Stimulated activated CD4-positive, alpha-beta T cell treated with anti-CD3 and anti-CD28 coated beads, Interleukin-1b, Interleukin-23, amount 100 ng/mL, for 1 hour (primary cell): ENCODE measurements at places on chromosomes 12 and 14.

GRCh38 chr12:54429014-54429471, 10.0 kb upstream of the ITGA5 start:
- DNase-seq: no peak

- DNase-seq: no peak
These were observed 319.2 kb downstream of the BCL11B start for GRCh38 chr14:98952593-98953350.

- no peak for DNase-seq
These were observed 8.1 kb upstream of the ITPR2 start for GRCh38 chr12:26841085-26841484.

GRCh38 chr14:85566603-85567002, 36.7 kb downstream of the FLRT2 start:
- DNase-seq: no peak

DNA sequence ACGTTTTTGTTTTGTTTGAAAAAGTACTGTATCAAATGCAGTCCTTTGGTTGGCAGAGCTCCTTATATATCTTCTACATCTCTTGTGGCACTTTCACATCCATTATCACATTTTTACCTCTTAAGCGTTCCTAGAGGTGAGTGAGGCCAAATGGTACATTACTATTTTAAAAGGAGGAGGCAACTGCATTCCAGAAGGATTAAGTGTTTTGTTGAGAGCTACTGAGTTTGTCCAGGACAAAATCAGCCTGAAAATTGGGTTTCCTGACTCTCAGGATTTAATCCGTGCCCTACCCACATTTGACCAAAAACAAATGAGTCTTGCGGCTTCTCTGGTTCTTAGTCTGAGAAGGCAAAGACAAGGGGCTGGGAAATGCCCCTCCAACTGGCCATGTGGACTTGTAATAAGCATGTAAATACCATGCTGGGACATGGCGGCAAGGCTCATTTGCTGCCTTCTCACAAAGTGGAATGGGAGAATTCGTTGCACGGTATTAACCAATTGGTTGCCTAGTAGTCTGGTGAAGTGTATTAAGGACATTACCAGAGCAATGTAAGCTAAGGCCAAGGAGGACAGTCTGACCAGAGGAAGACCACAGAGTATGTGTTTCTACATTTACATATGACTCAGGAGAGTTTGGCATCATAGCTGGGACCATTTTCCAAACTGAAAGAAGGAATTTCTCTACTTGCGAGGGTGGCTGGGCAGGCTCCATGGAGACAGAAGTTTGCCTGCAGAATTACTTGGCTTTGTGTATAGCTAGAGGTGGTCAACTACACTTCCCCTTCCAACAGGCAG, 175.8 kb upstream of the PLXNC1 start:
- no peak for DNase-seq

- DNase-seq: no peak
These were observed 134.0 kb downstream of the GXYLT1 start for GRCh38 chr12:42010715-42011114.

DNA sequence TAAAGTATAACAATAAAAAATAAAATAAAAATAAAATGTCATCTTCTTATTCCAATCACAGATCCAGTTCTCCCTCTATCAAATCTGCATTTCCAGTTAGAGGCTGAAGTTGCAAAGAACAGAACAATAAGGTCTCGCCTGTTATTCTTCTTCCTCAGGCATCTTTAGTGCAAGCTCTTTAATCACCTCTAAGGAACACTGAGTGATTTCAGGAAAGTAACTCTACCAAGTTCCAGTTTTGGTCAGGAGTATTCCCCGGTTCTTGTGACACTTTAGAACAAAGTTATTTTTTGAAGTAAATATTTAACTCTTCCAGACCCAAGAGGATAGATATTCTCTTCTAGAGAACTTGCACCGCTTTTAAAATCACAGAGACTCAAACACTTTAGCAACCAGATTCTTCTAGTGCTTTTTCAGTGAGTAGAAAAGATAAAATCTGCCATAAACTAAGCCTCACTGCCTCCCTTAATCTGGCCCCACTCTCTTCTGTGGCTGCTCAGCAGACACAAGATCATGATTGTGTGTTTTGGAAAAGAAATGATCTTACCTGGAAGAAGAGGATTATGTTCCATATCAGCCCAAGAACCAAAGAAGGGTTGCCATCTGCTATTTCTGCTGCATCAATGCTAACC, 57.9 kb upstream of the DICER1 start:
- DNase-seq: no peak

GRCh38 chr12:42534184-42534838, 55.2 kb downstream of the PRICKLE1 start:
- no peak for DNase-seq

DNA sequence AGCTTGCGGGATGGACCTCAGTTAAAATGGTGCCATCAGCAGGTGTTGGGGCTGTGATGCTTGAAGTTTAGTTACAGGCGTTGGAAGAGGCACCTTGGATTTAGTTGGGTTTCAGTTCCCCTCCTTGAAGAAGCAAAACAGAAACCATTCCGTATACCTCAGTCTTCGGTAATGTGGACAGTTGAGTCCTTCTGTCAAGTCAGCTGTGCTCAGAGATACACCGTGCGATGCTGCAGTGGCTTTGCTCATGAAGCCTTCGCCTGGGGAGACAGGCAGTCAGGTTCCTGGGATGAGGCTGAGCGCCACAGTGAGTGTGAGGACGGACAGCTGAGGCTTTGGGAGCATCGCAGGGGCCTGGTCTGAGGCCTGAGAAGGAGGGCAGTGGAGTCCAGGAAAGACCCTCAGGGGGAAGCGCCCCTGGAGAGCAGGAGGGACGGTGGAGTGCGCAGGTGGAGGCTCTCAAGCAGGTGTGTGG, 7.4 kb downstream of the RAN start:
- no peak for DNase-seq

DNA sequence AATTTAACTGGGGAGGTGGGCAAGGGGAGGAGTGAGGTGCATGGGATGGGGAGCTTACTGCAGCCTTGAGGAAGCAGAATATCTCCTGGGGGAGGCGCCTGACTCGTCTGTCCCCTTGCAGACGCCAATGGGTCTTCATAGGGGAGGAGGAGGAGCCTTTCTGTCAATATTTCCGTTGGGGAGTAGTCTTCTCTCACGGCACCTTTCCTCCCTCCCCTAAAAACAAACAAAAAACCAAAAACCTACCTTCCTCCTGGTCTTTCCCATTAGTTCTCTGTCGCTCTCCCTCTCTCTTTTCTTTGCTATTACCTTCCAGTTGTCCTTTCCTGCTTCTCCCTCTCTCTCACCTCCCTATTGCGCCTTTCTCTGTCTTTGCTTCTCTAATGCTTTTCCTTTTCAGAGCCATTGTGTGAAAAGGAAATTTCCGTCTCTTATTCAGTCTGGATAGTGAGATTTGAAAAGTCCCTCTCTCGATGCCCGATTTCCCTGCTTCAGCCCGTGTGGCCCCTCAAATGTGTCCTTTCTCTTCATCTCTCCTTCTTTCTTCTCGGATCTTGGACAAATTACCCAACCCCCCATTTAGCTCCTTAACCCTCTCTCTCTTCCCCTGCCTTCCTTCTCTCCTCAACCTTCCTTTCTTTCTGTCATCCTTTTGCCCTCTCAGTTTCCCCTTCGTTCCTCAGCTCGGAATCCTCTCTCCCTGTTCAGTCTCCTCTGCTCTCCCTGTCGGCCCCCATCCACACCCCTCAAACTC, 5.9 kb downstream of the GPR84 start:
- no peak for DNase-seq

- DNase-seq: no peak
These were observed 85.3 kb downstream of the LRRC74A start for GRCh38 chr14:76911473-76911872.

DNA sequence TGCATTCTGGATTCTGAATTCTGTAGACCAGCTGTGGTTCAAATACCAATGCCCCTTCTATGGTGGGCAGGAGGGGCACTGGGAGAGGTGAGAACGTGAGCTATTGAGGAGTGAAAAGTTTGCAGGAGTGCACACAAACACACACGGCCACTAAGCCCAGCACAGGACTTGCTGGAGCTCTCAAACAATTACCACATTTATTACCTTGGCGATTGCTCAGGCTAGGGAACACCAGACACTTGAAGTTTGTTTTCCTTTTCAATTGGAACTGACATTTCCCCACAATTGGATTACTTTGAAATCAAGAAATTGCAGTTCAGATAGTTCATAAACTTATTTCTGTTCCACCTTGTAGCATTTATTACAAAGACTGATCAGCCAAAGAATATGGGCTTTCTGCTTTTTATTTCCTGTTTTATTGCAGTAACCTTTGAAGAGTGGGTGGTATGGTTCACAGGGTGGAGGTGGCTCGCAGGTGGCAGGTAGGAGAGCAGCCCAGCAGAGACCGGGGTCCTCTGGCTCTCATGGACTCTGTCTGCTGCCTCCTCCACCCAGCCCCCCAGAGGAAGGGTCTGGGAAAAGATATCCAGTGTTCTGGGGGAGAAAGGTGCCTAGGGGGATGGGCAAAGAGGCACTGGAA, 429.8 kb upstream of the CCDC196 start:
- DNase-seq: no peak

DNA sequence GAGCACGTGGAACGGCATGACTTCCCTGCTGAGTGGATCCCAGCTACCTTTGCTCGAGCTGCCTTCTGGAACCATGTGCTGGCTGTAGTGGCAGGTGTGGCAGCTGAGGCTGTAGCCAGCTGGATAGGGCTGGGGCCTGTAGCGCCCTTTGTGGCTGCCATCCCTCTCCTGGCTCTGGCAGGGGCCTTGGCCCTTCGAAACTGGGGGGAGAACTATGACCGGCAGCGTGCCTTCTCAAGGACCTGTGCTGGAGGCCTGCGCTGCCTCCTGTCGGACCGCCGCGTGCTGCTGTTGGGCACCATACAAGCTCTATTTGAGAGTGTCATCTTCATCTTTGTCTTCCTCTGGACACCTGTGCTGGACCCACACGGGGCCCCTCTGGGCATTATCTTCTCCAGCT, 14.8 kb upstream of the ESPL1 start:
- DNase-seq: no peak

DNA sequence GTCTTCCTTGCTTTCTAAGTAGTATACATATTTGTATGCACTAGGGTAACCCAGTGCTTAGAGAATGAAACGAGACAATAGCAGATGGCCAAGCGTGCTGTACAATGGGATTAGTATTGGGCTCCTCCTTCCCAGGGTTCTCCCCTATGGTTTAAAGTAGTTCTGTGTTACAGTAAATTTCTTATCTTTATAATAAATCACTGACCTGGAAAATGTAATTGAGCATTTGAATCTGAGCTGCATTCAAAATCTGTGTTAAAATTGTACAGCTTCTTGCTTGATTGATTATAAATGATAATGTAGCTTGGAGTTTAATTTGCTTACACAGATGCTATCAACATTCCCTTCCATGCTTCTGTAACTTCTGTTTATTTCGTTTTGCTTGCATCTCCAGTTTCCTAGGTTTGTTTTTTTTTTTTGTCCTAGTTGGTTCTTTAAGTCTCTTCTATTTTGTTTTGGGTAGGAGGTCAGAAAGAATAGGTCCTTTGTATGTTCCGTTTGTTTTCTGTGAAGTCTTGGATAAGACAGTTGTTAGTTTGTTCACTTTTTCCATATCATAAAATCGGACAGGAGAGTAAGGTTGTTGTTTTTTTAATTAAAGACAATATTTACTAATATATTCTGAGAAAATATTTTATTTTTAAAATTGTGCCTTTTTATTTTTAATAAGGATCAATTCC, 171.2 kb downstream of the ERC1 start:
- no peak for DNase-seq

- DNase-seq: no peak
These were observed 10.2 kb downstream of the VASH1 start for GRCh38 chr14:76771437-76771980.

DNA sequence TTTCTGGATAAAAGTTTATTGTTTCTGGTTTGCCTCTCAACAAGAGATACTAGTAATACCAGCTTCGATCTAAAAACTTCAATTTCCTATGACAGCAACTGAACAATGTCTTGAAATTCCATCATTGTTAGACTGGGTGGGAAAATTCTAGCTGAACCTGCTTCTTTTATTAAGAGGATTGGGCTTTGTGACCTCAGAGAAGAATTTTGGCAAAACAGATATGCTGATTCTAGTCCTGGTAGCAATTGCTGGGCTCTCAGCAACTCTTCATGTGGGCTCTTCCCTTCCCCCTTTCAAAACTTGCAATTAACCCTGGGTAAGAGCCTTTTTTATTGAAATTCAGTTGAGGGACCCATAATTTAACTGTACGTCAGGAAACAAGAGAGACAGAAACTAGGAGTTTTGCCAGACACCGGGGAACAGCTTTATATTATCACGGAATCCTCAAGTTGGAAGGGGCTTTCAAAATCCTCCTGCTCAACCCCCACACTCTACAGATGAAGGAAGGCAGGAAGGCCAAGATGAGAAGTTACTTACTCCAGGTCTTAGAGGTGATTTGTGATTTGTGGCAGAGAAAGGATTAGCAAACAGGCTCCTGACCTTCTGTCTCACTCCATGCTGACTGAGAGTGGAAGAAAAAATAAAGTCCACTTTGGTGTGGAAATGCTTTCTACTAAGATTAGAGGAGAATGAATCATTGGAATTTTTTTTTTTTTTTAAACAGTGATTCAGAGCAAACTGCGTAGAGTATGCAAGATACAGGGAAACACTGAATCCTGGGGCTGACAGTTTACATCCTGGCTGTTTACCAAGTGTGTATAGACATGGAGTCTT, 239.0 kb upstream of the ATP2B1 start:
- no peak for DNase-seq

- DNase-seq: no peak
These were observed 266.3 kb downstream of the AACS start for GRCh38 chr12:125331342-125332052.

- DNase-seq: no peak
These were observed 94.7 kb downstream of the CCDC92 start for GRCh38 chr12:123877968-123878367.

DNA sequence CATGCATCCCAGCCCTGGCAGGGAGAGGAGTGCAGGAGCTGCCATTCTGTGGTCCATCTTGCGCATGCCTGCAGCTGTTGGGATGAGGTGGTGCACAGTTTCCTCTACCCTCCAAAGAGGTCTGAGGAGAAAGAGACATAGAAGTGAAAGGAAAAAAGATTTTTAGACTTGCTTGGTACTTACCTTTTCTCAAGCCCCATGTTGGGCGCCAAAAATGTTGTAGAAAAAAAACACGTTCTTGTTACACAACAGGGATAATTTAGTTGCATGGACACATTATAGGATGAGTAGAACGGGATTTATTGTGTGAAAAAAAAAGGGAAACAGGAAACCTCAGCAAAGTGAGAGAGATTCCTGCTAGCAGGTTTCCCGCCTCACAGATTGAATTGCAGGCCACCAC, 244.4 kb upstream of the GARIN2 start:
- DNase-seq: no peak

DNA sequence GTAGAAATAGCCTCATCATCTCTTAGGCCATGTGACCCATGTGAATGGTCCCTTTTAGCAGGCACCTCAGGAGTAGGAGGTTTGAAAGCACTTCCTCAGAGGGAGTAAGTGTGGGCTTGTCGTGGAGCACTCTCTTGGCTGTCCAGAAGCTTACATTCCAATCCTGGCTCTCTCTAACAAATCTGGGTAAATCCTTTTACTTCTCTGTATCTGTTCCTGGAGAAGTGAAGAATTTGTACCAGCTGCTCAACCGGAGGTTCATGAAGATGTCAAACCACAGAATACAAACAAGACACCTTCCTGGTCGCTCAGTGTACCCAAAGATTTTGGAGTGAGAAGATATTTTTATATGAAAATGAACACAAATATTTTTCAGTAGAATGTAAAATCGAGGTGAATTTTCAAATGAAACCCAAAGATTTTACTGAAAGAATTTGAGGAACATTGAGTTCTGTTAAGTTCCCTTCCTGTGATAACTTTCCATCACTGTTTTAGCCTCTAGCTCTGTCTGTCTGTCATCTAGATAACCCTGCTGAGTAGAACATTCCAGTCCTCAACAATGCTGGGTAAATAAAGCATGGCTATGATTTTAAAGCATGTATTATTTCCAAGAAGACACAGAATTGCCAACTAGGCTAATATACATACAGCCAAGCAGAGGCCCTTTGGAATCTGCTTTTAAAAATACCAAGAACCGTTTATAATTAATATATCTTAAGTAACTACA, 263.9 kb upstream of the RGS6 start:
- no peak for DNase-seq
